Motor neuron (in vitro differentiated cells): ENCODE measurements at places on chromosomes 16 and 17.

DNA sequence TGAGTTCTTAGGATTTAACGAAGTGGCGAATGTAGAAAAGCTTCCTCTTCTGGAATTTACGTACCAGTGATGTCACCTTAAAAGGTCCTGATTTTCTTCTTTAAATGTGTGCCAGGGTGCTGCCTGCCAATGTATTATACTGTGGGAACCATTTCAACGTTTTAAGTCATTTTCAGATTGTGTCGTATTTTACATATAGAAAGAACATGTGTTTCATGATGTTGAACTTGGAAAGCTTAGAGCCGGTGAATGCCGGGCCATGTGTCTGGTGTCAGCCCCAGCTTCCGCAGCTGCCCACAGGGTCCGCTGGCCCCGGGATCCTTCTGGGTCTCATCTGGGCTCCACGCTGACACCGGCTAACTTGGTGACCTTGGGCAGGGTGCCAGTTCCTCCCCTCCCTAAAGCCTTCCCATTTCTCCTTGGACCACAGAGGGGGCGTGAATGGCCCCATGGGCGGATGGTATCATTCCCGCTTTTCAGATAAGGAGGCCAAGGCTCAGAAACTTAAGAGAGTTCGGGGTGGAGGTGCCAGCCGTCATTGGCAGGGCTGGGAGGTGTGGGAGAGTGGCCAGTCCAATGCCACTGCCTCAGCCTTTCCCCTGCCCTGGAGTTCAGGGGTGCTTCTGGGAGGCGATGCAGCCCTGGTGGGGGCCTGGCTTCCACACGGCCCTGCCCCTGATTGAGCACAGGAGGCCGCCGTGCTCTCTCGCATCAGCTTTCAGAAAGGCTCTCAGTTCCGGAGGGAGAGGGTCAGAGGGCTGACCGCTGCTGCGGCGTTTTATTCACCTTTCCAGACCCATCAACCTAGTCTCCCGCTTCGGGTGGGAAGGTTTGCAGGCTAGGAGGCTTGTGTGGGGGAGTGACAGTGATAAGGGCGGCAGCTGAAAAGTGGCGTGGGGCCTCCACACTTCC is 68.8 kb upstream of the CIBAR2 start:
- ATAC-seq, result peak; percentile 40

- no peak for ATAC-seq
Measured at GRCh38 chr16:342455-343213, 9.9 kb downstream of the AXIN1 start.

- peak; percentile 85 for ATAC-seq
Measured at GRCh38 chr16:85514598-85515318, 98.4 kb upstream of the GSE1 start.

GRCh38 chr17:61294777-61295176 is 104.9 kb upstream of the TBX2 start:
- peak; percentile 93 for ATAC-seq

DNA sequence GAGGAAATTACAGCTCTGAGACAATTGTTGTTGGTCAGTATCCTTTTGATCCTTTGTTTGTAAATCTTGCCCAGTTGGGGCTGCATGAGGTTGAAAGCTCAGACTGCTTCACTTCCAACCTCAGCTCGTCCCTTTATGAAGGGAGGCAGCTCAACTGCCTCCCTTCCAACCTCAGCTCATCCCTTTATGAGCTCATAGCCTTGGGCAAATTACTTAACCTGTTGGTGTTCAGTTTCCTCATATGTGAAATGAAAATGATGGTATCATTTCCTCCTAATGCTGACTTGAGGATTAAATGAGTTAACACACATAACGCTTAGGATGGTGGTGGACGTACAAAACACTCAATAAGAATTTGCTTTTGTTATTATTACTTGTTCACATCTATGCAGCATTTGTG is 265.1 kb downstream of the CDH13 start:
- ATAC-seq, result no peak

DNA sequence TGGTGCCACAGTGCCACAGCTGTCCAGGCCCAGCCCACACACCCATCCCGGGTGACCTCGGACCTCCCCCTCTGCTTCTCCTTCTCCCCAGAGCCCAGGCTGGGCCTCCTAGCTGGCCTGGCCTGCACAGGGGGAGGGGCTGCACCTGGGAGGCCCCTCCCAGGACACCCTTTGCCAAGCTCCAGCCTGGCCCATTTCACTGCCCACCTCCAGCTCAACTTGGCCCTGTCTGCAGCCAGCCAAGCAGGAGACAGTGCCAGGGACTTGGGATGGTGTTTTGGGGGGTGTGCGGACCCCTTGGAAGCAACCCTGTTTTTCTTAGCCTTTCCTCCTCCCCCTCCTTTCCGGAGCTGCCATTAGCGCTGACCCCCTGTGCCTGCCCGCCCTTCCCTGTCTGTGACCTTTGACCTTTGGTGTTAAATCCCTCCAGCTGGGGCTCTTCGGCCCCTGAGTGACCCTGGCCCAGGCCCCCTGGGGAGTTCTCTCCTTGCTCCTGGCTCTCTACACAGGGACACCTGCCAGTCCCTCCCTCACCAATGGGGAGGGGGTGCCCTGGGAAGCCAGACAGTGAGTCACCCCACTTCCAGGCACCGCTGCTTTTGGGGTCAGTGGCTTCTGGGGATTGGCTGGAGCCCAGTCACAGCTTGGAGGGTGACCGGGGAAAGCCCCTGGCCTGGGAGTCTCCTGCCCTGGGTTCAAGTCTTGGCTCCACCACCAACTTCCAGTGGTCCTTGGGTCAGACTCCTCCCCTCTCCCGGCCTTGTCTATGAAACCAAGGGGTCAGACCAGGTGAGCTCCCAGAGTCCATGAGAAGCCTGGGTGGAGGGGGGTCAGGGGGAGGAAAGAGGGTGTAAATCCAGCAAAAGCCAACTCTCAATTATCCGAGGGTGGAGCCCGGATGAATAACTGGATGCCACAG is 1.9 kb downstream of the GLIS2 start:
- peak; percentile 7 for ATAC-seq

DNA sequence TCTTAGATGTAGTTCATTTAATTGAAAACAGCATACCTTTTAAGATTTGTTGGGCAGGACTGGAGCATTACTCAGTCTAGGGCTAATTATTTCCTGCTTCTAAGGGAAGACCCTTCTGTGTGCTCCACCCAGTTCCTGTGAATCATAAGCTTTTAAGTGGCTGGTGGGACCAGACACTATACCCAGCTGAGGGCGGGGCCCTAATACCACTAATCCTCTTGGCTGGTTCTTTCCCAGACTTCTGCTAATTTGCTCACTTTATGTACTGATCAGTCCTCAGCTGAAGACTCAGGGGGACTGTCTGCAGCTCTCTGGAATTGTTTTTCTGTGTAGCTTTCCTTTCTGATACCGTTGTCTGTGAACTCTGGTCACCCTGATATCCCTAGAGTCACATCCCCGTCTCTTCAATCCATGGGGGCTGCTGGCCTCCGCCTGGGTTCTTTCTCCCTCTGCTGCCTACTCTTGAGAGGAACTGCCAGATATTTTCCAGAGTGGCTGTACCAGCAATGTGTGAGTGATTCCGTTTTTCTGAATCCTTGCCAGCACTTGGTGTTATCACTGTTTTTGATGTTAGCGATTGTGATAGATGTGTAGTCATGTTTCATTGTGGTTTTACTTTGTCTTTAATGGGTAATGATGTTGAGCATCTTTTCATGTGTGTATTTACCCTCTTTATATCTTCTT is 35.1 kb downstream of the MFSD11 start:
- no peak for ATAC-seq

GRCh38 chr16:85659805-85660511 is 28.8 kb downstream of the GINS2 start:
- ATAC-seq, result peak; percentile 96

DNA sequence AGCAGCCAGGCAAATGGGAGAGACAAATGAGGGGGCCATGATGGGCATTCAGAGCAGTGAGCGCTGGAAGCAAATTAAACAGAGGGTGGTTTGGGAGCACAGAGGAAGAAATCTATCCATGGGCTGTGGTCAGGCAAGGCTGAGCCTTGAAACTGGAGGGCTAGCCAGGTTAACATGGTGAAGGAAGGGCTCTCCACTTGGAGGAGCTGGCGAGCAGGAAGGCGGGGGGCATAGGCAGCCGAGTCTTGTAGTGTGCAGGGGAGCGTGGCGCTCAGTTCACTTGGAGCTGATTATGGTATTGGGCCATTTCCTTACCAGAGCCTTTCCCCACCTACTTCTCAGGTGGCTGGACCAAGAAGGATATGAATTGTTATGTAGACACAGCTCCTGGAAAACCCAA is 189.7 kb downstream of the SNX29 start:
- no peak for ATAC-seq

DNA sequence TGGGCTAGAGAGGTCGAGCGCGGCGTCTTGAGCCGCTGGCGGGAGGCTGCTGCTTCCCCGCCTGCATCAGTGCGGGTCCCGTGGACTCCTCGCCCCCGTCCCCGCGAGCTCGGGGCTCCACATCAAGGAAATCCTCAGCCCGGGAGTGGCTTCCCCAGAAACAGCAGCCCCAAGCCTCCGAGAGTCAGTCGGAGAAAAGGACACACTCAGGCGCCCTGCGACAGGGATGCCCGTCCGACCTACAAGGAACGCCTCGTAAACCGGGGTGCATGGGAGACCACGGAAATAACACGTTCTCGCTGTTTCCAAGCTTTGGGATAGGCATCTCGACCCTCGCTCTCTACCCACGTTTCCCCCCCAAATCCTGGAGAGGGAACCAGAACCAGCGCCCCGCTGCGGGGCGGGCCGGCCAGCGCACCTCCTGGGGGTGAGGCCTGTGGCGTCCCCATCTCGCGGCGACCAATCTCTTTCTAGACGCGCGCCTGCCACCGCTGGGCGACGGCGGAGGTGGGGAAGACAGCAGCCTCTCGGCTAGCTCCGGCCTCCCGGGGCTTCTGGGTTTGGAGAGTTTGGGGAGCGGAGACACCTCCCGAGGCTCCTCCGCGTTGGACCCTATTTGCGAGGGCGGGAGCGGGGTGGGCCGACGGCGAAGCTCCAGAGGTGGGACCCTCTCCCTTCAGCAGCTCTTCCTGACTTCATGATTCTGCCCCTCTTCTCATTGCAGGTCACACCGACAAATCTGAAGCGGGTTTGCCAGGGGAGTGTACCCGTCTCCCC is 759 bp upstream of the TP53I13 start:
- ATAC-seq, result peak; percentile 46

- ATAC-seq, result no peak
Measured at GRCh38 chr17:40548982-40549685, 16.1 kb downstream of the CCR7 start.

- no peak for ATAC-seq
Measured at GRCh38 chr16:54048586-54049495, 237.7 kb downstream of the IRX3 start.

- no peak for ATAC-seq
Measured at GRCh38 chr16:74739275-74739674, 35.3 kb downstream of the FA2H start.
